Testis (tissue), 5 donors: ENCODE measurements at places on chromosomes 3 and 15. TPM values are rescaled to one million over a fixed set of nuclear protein-coding genes. Genes with fewer than 3 reads are reported as not detected.

The GOLGA8H gene
- 8.7 TPM for total RNA-seq

The EPHA3 gene
- total RNA-seq = 0.99 TPM

The KBTBD12 gene
- total RNA-seq = 1.6 TPM

The LRTM1 gene
- total RNA-seq = not detected

The ADCY5 gene
- 41.6 TPM for total RNA-seq

The PRR23C gene
- total RNA-seq = 3.7 TPM

The NR2E3 gene
- total RNA-seq = 4.3 TPM

The SKOR1 gene
- total RNA-seq = 2.2 TPM

The TRPM1 gene
- 4.4 TPM for total RNA-seq

The GOLGA6B gene
- 7.4 TPM for total RNA-seq

The SPG11 gene
- total RNA-seq = 127 TPM

The WDR93 gene
- 8.1 TPM for total RNA-seq
